ENCODE measurements at places on chromosomes 7 and 10.

GRCh38 chr10:42962110-42962901 lies 114.6 kb upstream of the RET start:
- no peak for DNase-seq

- DNase-seq, result no peak
Observed at GRCh38 chr10:271722-272121, 136.5 kb downstream of the ZMYND11 start.

- DNase-seq, result peak; percentile 46
Observed at GRCh38 chr10:30502266-30503060, 68.5 kb downstream of the MAP3K8 start.

DNA sequence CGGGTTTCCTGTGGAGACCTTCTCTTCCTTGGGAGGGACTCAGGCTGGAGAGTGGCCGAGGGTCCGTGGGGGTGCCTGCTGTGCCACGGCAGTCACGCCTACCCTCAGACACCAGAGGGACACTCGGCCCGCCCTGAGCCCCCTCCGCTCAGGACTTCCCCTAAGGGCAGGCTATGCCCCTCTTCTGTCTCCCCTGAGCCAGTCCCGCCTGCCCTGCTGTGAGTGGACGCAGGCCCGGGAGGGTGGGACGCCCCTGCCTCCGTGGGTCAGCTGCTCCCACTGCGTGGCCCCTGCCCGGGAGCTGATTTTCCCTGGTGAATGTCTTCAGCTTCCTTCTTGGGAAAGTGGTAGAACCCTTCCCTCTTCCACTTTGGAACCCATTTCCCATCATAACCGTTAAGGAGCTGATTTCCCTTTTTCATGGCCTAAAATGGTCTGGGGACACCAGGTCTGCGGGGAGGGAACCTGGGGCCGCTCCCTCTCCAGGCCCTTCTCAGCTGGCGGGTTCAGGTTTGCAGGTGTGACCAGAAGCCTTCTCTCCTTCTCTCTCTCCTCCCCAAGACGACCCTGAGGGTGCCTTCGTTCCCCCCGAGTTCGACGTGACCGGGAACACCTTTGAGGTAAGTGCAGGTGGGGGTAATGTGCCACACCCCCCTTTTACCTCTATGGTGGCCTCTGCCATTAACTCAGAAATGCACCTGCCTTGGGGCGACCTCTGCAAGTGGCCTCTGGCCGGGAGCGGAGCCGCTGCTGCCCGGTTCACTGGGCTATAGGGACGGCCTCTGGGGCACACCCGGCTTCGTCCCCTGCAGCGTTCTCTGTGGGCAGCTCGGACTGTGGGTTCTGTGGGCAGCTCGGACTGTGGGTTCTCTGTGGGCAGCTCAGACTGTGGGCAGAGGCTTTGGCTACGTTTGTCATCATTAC lies 7.9 kb downstream of the KNDC1 start:
- DNase-seq, result no peak

- DNase-seq, result peak; percentile 3
Observed at GRCh38 chr7:149525280-149525679, 27.7 kb upstream of the ZNF746 start.

- no peak for DNase-seq
Observed at GRCh38 chr10:59868696-59869593, 37.4 kb downstream of the CCDC6 start.

GRCh38 chr10:117914334-117914733 lies 132.4 kb downstream of the RAB11FIP2 start:
- no peak for DNase-seq

DNA sequence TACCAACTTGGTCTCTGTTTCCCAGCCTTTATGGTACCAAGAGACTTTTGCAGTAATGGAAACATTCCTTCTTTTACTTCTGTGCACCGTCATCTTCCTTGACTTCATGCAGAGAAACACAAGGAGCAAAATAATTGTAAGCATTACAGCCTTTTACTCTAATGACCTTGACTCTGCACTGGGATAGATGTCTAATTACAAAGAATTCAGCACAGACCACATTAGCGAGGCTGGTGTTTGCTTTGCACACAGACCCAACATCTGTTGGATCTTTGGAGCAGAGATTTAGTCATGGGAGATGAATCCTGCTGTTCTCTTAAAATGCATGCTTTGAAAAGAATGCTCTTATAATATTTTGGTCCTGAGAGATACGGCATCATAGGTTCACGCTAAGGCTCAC lies 261.6 kb downstream of the TWIST1 start:
- no peak for DNase-seq

GRCh38 chr10:4775808-4776207 lies 50.2 kb upstream of the AKR1E2 start:
- no peak for DNase-seq

- DNase-seq, result no peak
Observed at GRCh38 chr7:41872966-41873365, 170.1 kb upstream of the INHBA start.

DNA sequence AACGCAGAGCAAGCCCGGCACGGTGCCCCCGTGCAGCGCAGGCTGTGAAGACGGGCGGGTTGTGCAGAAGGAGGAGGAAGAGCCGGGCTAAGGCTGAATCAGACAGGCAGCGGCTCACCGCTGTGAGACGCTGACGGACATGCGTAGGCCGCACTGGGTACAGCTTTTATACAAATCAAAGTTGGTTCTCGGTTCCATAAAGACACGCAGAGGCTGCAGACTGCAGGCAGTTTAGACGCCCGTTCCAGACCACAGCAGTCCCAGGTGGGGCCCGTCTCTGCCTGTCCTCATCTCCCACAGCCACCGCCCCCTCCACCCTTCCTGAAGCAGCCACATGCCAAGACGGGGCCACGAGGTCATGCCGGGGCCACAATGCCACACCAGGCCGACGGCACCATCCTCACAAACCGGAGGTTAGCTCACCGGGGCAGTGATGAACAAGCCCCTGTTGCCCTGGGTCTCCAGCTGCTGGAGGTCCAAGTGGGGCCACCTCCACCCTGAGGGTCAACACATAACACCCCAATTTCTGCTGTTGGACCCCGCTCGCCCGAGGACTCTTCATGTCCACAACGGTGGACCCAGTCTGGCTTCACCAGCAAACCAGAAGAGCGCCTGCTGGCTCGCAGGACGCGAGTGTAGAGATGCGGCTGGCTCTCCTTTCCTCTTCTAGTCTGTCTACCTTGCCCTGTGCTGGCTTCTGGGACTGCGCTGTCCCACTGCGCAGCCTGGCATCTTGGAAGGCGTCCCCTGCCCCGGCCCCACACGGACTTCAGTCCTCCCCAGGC lies 227.2 kb downstream of the ELFN1 start:
- no peak for DNase-seq

GRCh38 chr10:133129071-133129858 lies 30.8 kb upstream of the KNDC1 start:
- DNase-seq, result no peak

DNA sequence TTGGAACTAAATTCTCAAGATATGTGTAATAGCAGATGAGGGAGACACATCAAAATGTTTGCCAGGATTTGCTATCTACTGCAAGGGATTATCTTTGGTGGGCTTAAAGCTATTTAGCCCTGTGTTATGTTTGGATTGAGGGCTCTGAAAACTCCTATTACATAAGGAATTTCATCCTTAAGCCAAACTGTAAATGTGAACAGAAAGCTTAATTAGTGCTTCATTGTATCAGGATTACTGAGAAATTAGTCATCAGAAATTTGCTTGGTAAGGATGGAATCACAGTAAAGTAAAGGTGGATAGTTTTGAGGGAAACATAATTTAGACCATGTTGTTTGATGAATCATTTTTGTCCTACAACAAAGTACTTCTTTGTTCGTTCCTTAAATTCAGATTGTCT lies 8.3 kb downstream of the ANKRD7 start:
- DNase-seq, result no peak

GRCh38 chr10:12255048-12255447 lies 59.1 kb downstream of the CDC123 start:
- DNase-seq, result no peak

GRCh38 chr10:78176320-78177317 lies 143.0 kb downstream of the RPS24 start:
- DNase-seq, result no peak

DNA sequence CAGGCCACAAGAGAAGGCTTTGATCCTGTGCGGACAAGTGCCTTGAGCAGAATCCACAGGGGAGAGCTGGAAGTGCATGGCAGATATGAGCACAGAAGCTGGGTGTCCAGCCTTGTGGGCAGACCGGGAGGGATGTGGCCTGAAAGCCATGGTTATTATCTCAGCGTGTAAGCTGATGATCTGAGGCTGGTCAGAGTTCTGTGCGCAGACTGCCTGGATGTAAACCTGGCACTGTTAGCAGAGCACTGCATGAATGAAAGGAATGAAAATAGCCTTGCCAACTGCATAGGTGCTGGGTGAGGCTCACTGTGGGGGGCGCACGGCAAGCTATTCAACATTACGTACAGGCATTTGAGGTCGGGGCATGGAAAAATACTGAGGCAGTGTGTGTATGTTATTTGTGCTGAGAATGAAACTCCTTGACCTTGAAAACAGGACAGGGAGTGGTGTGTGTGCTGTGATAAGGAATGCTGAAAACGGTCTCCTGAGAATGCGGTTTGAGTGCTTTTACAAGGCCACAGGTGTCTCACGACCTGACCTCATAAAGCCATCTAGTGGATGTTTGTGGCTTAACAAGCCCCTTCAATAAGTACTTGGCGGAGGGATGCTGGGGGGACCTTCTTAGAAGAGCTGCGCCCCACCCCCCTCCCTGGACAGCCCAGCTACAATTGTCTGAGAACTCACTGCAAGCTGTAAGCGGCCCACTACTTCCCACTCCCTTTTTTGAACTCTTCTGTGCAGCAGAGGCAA lies 18.7 kb downstream of the AKR1C1 start:
- peak; percentile 3 for DNase-seq

- no peak for DNase-seq
Observed at GRCh38 chr10:103066141-103067098, 126.7 kb downstream of the NT5C2 start.

DNA sequence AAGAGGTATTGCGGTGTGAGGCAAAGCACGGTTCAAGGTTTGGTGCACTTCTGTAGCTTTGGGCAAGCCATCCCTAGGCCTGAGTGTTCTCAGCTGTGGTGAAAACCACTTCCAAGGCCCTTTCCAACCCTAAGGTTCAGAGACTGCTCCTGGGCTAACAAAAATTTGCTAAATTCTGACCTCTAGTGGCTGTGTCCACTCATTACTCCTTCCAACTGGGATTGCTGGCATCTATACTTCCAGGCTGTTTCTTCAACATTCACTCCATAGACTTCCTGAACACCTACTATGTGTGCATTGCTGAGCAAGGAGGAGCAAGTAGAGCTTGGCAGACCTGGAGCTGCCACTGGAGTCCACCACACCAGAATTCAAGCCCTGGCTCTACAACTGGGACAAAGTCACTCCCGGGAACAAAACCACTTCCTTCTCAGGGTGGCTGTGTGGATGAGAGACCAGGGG lies 29.3 kb upstream of the SH3PXD2A start:
- DNase-seq, result peak; percentile 68

DNA sequence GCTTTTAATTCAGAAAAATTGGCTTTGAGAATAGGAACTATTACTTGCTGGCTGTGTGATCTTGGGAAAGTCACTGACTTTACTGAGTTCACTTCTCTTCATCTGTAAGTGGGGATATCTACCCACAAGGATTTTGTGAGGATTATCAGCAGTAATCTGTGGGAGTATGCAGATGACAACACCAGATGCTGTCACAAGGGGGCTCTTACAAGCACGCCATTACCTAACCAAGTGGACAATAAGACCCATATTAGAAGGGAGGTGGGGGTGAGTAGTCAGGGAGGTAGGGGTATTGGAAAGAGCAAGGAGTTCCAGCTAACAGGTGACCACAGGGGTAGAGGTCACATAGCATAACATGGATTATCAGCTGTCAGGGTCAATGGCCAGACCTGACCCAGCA lies 569.4 kb downstream of the SUGCT start:
- no peak for DNase-seq

DNA sequence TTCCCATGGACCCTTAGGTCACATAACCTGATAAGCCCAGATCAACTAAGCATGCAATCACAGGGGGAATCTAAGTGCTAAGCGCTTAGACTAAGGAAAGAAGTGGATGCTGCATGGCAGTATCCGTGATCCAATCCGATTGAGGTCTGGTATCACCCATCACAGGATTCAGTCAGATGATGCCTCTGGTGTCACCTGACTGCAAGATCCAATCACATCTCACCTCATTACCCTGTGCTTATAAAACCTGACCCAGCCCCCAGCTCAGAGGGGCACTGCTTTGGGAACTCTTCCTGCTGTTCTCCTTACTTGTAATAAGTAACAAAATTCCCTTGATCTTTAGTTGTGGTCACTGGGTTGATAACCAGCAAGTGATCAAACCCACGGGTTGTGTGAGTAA lies 84.7 kb upstream of the TMEM168 start:
- no peak for DNase-seq

- DNase-seq, result no peak
Observed at GRCh38 chr10:121732656-121733445, 134.6 kb upstream of the FGFR2 start.

- DNase-seq, result no peak
Observed at GRCh38 chr7:32390210-32390609, 100.0 kb downstream of the LSM5 start.

- peak; percentile 73 for DNase-seq
Observed at GRCh38 chr10:113169853-113170460, 219.9 kb downstream of the TCF7L2 start.

DNA sequence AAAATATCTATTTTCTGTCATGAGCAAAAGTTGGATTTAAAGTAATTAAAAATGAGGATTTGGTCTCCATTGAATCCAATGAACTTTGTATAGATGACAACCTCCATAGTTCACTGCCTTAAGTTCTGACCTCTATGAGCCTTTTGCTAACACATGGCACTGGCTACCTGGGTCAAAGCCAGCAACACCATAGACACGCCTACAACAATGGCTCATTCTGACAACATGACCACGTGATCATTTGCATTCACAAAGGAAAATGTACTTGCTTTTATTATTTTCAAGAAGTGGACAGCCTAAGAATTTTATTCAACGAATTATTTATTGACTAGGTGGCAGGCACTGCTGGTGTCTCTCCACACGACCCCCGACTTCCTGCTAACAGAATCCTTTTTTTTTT lies 90.6 kb downstream of the CARD11 start:
- DNase-seq, result peak; percentile 45

GRCh38 chr10:28873540-28873939 lies 196.2 kb downstream of the BAMBI start:
- no peak for DNase-seq

DNA sequence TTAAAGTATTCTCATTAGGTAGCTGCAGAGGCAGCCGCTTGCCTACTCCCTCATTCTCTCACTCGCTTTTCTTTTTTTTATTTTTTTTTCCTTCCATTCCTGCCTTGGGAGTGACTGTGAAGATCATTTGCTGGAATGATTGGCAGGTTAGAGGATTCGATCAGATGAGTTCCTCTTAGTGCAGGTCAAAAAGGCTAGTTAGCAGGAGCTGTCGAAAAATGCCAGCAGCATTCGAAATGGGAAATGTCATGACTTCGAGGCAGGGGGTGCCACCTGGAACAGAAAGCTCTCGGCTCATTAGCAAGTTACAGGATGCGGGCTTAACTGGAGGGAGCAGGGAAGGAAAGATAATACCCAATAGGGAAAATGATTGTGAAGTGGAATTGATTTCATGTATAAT lies 137.5 kb upstream of the FZD1 start:
- DNase-seq, result no peak

GRCh38 chr10:125709553-125710474 lies 9.7 kb upstream of the EDRF1 start:
- no peak for DNase-seq

All from suppressor macrophage treated with lipopolysaccharide for 4 hours (primary cell).